ENCODE measurements at places on chromosomes 4 and X.

DNA sequence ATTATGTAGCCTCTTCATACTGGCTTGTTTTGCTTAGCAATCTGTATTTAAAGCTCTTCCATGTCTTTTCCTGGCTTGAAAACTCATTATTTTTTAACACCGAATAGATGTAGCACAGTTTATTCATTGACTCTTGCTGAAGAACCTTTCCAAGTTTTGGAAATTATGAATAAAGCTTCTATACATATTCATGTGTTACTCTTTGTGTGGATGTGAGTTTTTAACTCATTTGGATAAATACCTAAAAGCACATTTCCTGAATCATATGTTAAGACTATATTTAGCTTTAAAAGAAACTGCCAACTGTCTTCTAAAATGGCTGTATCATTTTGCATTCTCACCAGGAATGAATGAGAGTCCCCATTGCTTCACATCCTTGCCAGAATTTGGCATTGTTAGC lies 2061.7 kb upstream of the AGA start:
- no peak for DNase-seq

GRCh38 chr4:54525602-54526001 lies 132.2 kb upstream of the KIT start:
- no peak for DNase-seq

- DNase-seq = no peak
These were observed 171.7 kb upstream of the ZCCHC13 start for GRCh38 chrX:74132280-74132679.

DNA sequence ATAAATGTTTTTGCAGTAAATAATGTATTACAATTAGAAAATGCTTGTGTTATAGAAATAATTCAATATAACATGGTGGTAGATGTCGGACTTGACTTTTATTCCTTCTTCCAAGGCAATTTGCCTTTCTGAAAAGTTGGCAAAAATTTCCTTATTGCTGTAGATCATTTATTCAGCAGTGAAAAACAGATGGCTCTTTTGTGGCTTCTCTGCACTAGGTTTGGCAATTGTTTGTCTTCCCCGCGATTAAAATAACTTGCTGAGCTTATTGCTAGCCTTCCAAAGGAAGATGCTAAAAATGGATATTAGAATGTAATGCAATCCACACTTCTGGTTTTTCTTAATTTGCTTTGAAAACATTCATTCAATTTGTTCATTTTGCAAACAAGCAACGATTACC lies 1977.9 kb upstream of the ADGRL3 start:
- DNase-seq = no peak

DNA sequence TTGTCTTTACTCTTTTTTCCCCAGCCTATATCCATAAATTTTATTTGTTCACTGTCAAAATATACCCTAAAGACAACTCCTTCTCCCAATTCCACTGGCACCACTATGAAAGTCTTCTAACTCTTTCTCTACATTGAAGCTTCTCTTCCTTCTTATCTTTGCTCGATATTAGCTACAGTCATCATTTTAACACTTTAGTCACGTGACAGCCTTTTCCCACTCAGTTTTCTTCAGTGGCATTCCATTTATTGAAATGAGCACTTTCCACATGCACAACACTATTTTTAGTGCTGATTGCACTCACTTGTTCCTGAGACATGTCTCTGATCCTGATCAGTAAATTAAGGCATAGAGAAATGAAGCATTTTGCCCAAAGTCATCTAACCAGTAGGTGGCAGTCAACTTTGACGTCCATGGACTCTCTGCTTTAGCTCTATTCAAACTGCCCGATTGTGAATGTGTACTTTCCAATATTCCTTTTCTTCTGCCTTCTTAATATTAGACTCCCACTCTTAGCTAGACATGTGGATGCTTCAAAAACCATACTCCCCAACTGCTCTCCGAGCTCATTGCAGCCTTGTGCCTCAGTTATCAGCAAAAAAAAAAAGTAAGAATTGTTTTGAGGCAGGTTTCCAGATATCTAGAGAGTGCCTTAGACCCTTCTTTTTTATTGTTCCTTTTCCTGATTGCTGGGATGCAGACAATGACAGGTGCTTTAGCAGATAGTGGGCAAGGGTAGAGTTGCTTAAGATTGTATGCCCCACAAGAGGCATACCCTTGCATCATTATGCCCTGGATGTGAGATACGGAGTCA lies 394.4 kb upstream of the ADGRL3 start:
- no peak for DNase-seq

DNA sequence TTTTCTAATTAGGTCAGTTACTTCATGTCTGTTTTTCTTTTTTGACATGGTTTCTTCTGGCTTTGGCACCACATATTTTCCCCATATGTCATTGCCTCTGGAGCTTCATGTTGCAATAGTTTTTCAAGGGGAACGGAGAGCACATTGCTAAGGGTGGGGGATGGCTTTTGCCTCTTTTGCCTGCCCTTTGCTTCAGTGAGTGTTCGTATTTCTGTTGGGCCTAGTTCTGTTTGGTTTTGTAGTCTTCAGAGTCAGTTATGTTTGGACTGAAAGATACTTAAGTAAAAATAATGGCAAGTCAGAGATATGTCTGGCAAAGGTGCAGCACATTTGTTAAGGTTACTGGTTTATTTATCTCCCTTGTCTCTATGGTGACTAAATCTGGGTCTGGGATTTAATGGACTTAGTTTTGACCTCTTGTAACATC lies 29.1 kb downstream of the FHL1 start:
- DNase-seq = no peak

DNA sequence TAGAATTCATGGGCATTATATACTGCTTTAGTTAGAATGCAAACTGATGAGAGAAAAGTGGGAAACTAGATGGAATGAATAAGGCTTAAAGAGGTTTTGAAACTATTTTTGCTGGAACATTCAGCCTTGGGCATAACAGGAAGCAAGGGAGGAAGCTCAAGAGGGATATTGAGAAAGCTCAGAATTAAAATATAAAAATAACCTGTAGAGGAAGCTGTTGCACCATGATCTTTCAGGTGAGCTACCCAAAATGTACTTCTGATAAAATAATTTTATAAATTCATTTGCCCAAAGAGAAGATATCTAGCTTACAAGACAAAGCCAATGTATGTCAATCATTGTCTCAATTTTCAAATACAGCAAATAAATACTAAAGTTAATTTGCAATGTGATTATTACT lies 11.3 kb downstream of the GC start:
- DNase-seq = no peak

DNA sequence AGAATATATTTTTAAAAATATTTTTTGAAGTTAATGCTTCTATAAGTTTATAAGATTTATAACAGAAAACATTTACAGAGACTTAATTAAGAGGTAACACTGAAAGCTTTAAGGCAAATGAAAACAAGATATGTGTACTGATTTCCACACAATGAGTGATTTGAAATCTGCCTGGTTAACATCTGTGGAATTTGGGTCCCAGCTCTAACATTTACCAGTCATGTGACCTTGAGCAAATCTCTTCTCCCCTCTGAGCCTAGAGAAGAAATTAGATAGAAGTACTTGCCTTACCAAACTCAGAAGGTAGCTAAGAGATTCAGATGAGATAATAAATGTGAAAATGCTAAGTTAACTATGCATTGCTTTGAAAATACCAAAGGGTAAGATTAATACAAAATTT lies 458.8 kb upstream of the LCORL start:
- no peak for DNase-seq

DNA sequence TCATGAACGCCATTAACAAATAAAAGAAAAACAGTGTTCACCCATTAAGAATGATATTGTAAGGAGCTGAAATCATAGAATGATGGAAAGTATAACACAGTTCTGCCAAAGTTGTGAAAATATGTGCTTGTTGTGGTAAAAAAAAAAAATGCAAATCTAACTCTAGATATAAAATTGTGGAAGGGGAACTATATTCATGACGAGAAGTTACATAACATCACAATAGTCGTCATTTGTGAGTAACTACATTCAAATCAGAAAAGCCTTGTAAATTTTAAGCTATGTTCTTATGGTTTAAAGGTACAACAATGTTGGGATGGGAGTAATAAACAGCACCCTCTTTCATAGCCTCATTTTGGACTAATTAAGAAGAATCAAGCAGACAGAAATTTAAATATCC lies 57.6 kb upstream of the PRDM8 start:
- DNase-seq = no peak

- DNase-seq = no peak
These were observed 694.4 kb upstream of the POU3F4 start for GRCh38 chrX:82813671-82814078.

- no peak for DNase-seq
These were observed 44.2 kb downstream of the MAML3 start for GRCh38 chr4:140109737-140110136.

- no peak for DNase-seq
These were observed 91.6 kb downstream of the ARAP2 start for GRCh38 chr4:36152735-36153134.

GRCh38 chr4:137901114-137901513 lies 341.0 kb downstream of the SLC7A11 start:
- DNase-seq = no peak

DNA sequence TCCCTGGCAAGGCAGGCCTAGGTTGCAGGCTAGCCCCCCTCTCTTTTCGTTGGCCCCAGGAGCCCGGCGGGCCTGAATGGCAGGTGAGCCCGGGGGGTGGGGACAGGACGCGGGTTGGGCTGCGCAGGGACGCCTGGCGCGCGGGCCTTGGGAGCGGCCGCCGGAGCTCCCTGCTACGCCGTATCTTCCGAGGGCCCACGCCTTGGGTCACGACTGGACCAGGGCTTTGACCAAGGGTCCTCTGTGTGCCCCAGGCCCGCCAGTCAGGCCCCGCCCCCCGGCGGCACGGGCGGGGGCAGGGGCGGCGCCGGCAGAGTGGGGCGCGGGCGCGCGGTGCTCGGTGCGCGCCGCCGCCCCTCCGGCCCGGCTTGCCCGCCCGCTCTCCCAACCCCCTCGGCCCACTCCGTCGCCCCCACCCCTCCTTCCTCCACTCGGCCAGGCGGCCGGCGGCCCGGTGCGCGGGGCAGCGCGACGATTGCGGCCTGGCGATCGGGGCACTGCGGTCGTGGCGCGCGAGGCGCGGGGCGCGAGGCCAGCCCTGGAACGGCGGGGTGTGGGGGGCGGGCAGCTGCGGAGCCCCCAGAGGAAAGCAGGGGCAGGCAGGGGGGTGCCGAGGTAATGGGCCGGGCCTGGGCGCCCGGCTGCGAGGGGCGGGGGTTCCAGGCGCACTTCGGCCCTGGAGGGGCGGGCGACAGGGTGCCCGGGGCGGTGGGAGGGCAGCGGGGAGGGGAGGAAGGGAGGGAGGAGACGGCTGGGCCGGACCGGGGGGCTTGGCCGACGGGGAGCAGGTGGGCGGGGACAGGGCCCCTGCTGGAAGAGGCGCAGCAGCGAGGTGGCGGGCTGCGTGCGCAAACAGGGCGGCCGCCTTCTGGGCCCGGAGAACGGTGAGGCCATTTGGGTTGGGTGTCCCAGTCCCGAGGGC lies at the start of gene PRRG3:
Gene PRRG3 (plus strand): TSS at position 798 of the 922 bp plus-strand sequence. CDS start 3,357 bp downstream, outside the sequence.
- no peak for DNase-seq

GRCh38 chr4:23384741-23385140 lies 505.1 kb downstream of the PPARGC1A start:
- DNase-seq = no peak

DNA sequence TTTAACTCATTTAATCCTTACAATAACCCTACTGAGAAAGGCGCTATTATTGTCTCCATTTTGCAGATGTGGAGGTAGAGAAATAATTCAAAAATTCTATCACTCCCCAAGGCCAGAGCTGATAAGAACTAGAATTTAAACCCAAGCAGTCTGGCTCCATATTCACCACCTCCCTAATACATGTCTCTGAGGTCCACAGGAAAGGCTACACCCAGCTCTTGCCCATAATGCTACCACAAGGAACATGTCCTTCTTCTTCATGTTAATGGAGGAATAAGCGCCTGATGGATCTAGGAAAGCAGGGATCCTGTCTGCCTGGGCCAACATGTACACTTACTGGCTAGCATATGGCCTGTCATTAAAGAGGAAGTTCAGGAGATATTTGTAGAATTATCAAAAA lies 16.3 kb downstream of the APBB2 start:
- DNase-seq = no peak

DNA sequence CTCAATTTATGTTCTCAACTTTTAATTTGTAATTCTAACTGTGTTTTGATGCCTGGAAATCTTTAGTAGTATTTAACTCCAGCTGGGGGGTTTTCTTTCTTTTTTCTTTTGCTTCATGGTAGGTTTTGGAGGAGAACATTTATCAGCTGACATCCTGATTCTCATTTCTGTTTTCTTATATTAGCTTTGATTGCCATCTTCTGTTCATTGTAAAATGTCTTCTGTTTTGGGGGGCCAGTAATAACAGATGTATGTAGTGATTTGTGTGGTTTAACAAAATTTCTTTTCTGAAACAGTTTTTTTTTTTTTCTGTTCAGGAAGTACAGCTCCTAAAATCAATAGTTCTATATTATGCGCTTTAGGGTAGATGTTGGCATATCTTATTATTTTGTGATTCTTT lies 182.2 kb downstream of the GABRB1 start:
- DNase-seq = no peak

GRCh38 chrX:49656533-49656932 lies 39.3 kb downstream of the PAGE1 start:
- DNase-seq = no peak

GRCh38 chrX:136275553-136275952 lies 24.4 kb upstream of the MAP7D3 start:
- DNase-seq = no peak

Measured in NCI-H2171 (cell line).